Stimulated activated CD4-positive, alpha-beta T cell treated with anti-CD3 and anti-CD28 coated beads, Interleukin-1b, Interleukin-23, amount 100 ng/mL, for 48 hours (primary cell): ENCODE measurements at places on chromosomes 3 and 15.

GRCh38 chr15:31585240-31585639 lies 258.6 kb downstream of the KLF13 start:
- DNase-seq: no peak

DNA sequence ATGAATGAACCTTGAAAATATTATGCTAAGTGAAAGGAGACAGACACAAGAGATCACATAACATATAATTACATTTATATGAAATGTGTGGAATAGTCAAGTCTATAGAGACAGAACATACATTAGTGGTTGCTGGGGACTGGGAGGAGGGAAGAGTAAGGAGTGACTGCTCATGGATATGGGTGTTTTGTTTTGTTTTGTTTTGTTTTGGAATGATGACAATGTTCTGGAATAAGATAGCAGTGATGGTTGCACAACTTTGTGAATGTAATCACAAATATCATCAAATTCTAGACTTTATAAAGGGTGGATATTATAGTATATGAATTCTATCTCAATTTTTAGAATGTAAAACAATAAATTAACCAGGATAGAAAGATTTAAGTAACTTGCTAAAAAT lies 57.4 kb upstream of the PHLDB2 start:
- DNase-seq: no peak

GRCh38 chr15:31136016-31136415 lies 34.5 kb upstream of the TRPM1 start:
- DNase-seq: no peak

DNA sequence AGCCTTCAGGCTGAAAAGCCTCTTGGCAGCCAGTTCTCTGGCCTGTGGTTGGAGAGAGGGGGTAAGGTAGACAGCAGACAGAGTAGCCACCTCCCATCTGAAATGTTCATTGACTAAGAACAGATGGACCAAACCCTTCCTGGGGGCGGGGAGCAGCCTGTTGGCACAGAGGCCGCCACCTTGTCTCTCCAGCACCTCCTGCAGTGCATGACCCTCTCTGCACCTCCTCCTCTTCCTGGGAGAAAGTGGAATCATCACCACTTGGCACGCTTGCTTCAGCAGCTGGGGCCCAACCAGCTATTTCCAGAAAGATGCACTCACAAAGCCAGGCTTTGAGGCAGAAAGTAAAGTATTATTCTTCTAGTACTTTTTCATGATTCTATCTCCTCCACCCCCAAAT lies 313.4 kb upstream of the CHRM5 start:
- DNase-seq: no peak

GRCh38 chr15:45868109-45868691 lies 233.4 kb downstream of the SQOR start:
- no peak for DNase-seq

DNA sequence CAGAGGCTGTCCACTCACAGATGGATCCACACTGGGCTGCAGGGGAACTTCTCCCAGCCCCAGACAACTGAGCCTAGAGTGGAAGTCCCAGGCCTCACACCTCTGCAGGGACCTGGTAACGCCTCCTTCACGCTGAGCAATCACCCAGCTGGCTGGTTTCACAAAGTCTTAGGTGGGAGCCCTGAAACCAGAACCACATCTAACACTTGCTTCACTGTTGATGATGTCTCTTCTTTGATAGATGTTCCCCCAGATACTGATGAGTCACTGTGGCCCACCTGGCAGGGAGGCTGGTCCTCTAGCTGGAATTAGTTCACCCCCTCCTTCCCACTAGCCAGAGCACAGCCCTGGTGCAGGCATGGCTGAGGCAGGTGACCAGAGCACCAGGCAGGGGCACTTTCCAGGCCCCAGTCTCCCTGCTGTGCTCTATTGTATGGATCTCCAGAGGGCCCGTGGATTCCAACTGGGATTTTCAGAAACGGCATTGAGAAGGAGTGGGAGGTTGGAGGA lies 33.5 kb downstream of the MYL3 start:
- peak; percentile 58 for DNase-seq

DNA sequence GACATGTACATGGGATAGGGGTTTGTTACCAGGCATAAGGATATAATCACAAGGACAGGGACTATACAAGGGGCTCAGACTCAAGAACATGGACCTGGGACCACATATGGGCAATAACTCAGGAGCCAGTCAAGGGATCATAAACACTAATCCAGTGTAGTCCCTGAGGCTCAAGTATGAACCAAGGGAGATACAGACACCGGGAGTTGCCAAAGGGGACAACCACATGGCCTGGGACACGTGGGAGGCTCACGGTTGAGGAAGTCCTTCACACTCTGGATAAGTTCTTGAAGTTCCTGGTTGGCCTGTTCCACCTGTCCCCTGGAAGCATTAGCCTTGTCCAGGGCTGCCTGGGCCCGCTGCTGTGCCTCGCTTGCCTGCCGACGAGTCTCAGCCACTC lies 1.8 kb upstream of the USP19 start:
- DNase-seq: no peak
